ENCODE measurements at places on chromosomes 5 and 9. TPM values are rescaled to one million over a fixed set of nuclear protein-coding genes. Genes with fewer than 3 reads are reported as not detected.
A peak's percentile ranks its signal among the peaks of the same experiment; 100 is the strongest.

DNA sequence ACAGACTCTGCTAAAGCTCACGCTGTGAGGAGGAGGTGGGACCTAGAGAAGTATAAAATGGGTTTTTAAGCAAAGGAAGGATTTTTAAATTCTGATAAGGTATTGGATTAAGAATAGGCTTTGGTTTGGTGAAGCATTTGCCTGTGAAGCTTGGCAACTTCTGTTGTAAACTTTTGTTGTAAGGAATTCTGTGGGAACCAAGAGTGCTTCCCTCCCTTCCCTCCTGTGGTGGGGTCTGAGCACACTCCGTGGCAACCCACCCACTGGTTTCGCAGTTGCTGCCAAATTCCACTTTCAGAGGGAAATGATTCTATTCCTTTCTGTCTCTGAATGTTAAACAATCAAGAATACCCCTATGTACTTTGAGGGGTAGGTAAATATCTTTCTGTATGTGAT, 28.6 kb upstream of the GTF2H2C start:
- DNase-seq: no peak
- H3K36me3 ChIP-seq: no peaks in the 10 kb centered on the region
- H3K4me3 ChIP-seq: no peak overlapping the region
- no peaks in the 10 kb centered on the region for H3K4me1 ChIP-seq

GRCh38 chr5:131221888-131222287, 42.0 kb upstream of the CDC42SE2 start:
- no peak overlapping the region for H3K4me3 ChIP-seq
- H3K27ac ChIP-seq: no peak overlapping the region
- no peaks in the 10 kb centered on the region for H3K27me3 ChIP-seq
- no peaks in the 10 kb centered on the region for H3K36me3 ChIP-seq
- H3K4me1 ChIP-seq: no peaks in the 10 kb centered on the region

DNA sequence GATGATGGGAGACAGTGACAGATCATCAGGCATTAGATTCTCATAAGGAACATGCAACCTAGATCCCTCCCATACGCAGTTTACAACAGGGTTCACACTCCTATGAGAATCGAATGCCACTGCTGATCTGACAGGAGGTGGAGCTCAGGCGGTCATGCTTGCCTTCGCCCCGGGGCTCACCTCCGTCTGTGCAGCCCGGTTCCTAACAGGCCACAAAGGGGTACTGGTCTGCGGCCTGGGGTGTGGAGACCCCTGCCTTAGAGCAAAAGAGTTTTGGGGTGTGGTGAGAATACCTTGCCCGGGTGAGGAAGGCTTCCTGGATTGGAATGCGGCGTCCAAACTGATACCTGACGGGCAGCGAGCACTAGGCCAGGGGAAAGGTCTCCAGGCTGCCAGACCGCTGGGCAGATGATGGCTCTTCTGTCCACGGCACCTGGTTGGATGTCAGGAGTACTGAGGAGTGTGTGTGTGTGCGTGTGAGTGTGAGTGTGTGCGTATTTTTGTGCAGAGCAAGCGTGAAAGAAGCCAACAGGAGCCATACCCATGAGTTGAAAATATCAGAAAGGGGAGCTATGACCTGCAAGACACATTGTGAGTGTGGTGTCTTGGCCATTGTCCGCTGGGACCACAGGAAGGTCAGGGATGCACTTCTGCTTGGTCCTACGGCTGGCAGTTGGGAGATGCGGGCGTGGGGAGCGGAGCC, 55.4 kb downstream of the ACER2 start:
- no peaks in the 10 kb centered on the region for H3K27me3 ChIP-seq
- peak overlapping the region; percentile 62 for H3K27ac ChIP-seq
- H3K36me3 ChIP-seq: no peaks in the 10 kb centered on the region
- H3K4me1 ChIP-seq: no peaks in the 10 kb centered on the region

- no peaks in the 10 kb centered on the region for H3K36me3 ChIP-seq
- no peaks in the 10 kb centered on the region for H3K4me1 ChIP-seq
- no peak overlapping the region for H3K4me3 ChIP-seq
- H3K27ac ChIP-seq: no peak overlapping the region
Measured at GRCh38 chr9:129879103-129879699, 43.9 kb downstream of the USP20 start.

DNA sequence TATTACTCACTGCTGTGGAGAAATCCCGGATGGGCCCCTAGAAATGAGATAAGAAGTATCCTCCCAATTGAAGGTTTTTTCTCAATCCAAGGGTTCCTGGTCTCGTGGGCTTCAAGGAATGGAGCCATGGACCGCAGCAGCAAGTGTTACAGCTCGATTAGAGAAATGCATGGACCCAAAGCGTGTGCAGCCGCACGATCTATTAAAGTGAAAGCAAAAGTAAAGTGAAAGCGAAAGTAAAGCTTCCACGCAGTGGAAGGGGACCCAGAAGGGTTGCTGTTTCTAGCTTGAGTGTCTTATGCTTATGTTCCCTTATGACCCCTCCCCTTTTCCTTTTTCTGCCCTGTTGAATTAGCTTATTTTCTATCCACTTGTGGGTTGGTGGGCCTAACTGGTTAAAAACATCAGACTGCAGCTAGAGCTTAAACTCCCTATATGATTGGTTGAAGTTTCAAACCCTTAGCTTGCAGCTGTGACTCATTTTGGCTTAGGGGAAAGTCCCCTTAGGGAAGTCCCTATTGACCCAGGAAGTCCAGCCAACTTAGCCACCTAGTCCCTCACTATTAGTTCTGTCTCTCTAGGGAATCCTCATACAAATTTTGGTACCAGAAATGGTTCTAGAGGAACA, 1111.8 kb downstream of the TAF11L14 start:
- no peaks in the 10 kb centered on the region for H3K36me3 ChIP-seq
- peak overlapping the region; percentile 47 for H3K27ac ChIP-seq
- H3K4me1 ChIP-seq: no peaks in the 10 kb centered on the region

- no peaks in the 10 kb centered on the region for H3K4me1 ChIP-seq
- H3K27me3 ChIP-seq: no peaks in the 10 kb centered on the region
Measured at GRCh38 chr9:69593301-69593700, 78.9 kb downstream of the APBA1 start.

DNA sequence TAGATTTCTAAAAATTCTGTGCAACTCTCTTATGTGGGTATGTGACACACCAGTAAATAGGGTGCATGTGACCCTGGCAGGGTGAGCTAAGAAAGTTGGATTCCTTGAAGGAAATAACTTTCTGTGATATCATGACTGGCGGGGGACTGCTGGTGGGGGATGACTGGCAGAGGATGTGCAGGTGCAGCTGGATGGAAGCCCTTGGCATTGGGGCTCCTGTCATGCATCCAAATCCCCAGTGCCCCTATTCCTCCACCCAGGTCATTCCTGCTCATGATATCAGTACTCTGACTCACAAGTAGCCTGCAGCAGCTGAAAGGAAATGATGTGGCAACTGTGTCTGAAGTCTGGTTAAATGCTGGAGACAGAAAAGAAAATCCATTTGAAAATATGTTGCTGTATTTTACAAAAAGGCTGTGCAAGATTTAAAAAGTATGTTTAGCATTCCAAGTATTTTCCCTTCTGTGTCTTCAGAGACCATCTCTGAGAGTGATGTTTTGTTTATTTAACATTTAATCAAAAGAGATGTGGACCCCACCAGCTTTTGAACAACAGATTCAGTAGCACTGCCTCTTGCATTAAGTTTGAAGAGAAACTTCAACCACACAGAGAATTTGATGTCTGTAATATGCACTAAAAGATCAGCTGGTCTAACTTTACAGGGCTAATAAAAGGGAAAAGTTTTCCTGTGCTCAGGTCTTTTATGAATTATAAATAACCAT, 17.9 kb upstream of the ZSWIM6 start:
- no peak overlapping the region for H3K4me3 ChIP-seq
- H3K36me3 ChIP-seq: no peaks in the 10 kb centered on the region
- DNase-seq: no peak
- no peaks in the 10 kb centered on the region for H3K27me3 ChIP-seq
- no peaks in the 10 kb centered on the region for H3K4me1 ChIP-seq
- no peak overlapping the region for H3K27ac ChIP-seq

GRCh38 chr9:108444400-108445358, 411.1 kb downstream of the ACTL7B start:
- peak overlapping the region; percentile 49 for H3K27ac ChIP-seq
- H3K36me3 ChIP-seq: no peaks in the 10 kb centered on the region
- DNase-seq: peak; percentile 26
- no peak overlapping the region for H3K4me3 ChIP-seq

GRCh38 chr5:5344051-5344571, 78.4 kb upstream of the ICE1 start:
- no peaks in the 10 kb centered on the region for H3K27me3 ChIP-seq
- no peaks in the 10 kb centered on the region for H3K36me3 ChIP-seq
- H3K4me3 ChIP-seq: no peak overlapping the region
- no peak for DNase-seq
- H3K27ac ChIP-seq: no peak overlapping the region

- H3K4me3 ChIP-seq: no peak overlapping the region
- no peaks in the 10 kb centered on the region for H3K36me3 ChIP-seq
- no peak for DNase-seq
- H3K27ac ChIP-seq: no peak overlapping the region
Measured at GRCh38 chr5:144361406-144361805, 190.7 kb downstream of the KCTD16 start.

DNA sequence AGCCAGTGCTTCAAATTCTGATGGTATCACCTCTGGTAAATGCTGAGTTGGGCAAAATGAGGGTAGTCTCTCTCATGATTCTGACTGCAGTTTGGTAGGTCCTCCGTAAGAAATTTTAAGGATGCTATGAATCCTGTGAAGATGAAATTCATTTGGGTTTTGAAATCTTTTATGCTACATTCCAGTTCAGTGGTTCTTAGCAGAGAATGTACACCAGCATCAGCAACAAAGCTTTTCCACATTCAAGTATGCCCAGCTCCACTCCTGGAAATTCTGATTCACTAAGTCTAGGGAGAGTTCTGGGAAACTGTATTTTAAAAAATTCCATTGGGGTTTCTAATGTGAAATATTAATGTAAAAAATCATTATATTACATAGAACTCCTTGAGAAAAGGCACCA, 33.6 kb upstream of the ACOT12 start:
- no peak for DNase-seq
- peaks cover 4% of the 10 kb centered on the region for H3K4me1 ChIP-seq
- no peak overlapping the region for H3K27ac ChIP-seq
- no peaks in the 10 kb centered on the region for H3K36me3 ChIP-seq

DNA sequence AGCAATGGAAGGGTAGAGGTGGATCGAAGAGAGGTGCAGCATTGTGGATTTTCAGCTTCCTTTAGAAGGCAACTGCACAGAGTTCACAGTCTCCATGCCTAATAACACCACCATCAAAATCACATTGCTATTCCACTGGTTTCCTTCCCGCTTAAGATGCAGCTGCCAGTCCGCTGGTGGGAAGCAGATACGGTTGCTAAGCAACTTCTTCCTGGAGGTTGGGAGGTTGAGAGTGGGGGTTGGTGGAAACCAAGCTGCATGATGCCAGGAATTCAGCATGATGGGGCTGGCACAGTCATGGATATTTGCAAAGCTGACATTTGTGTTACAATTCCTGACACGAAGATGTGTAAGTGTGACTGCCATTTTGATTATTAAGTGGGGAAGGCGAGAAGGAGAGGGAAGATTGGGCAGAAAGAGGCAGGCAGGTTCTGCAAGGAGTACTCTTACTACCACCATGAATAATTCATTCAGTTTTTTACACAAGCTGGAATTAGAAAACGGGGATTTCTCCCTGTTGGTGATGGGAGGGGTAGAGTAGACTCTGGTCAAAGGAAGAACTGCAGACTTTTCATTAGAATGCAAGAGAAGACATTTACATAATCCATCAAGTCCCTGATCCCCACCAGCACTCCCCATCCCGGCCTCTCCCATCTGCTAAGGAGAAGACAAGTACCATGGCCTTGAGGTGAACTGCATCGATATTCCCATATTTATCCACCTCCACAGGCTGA, 87.5 kb downstream of the GLDC start:
- H3K27ac ChIP-seq: no peak overlapping the region
- no peaks in the 10 kb centered on the region for H3K27me3 ChIP-seq
- H3K4me3 ChIP-seq: no peak overlapping the region
- H3K36me3 ChIP-seq: no peaks in the 10 kb centered on the region
- no peak for DNase-seq
- no peaks in the 10 kb centered on the region for H3K4me1 ChIP-seq

DNA sequence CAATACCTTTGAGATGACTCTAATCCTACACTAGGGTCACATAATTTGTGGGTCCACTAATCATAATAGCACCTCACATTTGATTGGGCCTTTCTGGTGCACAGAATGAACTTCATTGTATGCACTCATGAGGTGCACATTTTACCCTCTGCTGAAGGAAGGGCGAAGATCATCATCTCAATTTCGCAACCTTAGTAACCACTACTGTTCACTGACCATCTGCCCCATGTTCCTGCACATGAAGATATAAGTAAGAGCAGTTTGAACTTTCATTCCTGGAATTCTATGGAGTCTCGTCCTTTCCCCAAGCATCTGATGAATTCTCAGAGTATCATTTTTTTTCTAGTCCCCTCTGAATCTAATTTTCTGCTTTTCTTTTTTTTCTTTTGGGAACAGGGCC, 21.2 kb downstream of the GAS1 start:
- H3K36me3 ChIP-seq: no peaks in the 10 kb centered on the region
- H3K4me3 ChIP-seq: no peak overlapping the region
- H3K27ac ChIP-seq: no peak overlapping the region
- no peaks in the 10 kb centered on the region for H3K4me1 ChIP-seq

DNA sequence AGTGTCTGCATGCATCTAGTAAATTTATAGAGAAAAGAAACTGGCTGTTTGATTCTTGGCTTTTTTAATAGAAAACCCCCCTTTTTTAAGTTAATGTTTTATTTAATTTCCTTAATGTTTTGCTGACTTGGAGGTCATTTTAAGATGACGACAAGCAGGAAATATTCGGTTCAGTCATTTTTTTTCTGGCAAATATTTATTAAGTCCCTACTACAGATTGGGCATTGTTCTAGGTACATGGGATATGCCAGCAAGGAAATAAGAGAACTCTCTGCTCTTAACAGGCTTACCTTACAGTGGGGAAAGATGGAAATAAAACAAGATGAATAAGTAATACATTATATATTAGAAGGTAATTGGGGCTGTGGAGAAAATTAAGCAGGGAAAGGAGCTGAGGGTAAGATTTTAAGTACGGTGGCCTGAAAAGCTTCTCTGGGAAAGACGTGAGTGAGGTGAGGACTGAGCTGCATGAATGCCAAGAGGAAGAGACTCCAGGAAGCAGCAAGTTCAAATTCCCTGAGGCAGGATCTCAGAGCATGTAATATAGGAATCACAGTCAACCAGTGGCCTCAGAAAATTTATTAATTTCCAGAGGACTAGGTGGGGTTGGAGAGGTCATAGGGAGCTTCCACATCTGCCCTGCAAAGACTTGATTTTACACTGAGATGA, 316.0 kb upstream of the DAP start:
- H3K27ac ChIP-seq: no peak overlapping the region
- no peaks in the 10 kb centered on the region for H3K36me3 ChIP-seq
- no peak for DNase-seq

DNA sequence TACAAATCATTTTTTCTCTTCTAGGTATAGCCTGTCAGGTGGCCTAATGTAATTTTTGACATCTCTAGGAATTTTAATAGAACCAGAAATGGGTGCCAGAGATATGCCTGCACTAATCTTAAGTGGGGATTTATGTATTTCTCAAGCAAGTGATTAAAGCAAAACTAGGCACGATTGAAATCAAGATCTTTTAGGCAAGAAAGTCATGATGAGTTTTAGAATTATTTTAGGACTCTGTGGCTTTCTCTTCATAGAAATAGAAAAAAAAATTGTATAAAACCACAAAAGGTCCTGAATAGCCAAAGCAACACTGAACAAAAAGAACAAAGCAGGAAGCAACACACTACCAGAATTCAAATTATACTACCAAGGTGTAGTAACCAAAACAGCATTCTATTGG, 952 bp upstream of the AMACR start:
- H3K36me3 ChIP-seq: no peaks in the 10 kb centered on the region
- peak overlapping the region; percentile 91 for H3K27ac ChIP-seq
- DNase-seq: no peak
- H3K4me3 ChIP-seq: peak overlapping the region; percentile 67
- no peaks in the 10 kb centered on the region for H3K27me3 ChIP-seq
- peaks cover 8% of the 10 kb centered on the region for H3K4me1 ChIP-seq

The MVB12B gene
- 39.2 TPM for total RNA-seq

The PARP8 gene
- total RNA-seq: 23.2 TPM

The CCNG1 gene
- 83.5 TPM for total RNA-seq

The FSTL4 gene
- not detected for total RNA-seq

The PCSK5 gene
- total RNA-seq: 24.3 TPM

Data from uterus (tissue), 4 donors.